ENCODE measurements at places on chromosomes 2 and 18. TPM values are rescaled to one million over a fixed set of nuclear protein-coding genes. Genes with fewer than 3 reads are reported as not detected.

RTTN gene
- 25.9 TPM for total RNA-seq

EHD3 gene
- 40.3 TPM for total RNA-seq

UGT1A8 gene
- not detected for total RNA-seq

PRSS56 gene
- total RNA-seq: not detected

GKN1 gene
- not detected for total RNA-seq

DYSF gene
- total RNA-seq: 0.13 TPM

TMEM17 gene
- not detected for total RNA-seq

DPP10 gene
- total RNA-seq: not detected
